ENCODE measurements at places on chromosomes 5 and 9. TPM values are rescaled to one million over a fixed set of nuclear protein-coding genes. Genes with fewer than 3 reads are reported as not detected.

DNA sequence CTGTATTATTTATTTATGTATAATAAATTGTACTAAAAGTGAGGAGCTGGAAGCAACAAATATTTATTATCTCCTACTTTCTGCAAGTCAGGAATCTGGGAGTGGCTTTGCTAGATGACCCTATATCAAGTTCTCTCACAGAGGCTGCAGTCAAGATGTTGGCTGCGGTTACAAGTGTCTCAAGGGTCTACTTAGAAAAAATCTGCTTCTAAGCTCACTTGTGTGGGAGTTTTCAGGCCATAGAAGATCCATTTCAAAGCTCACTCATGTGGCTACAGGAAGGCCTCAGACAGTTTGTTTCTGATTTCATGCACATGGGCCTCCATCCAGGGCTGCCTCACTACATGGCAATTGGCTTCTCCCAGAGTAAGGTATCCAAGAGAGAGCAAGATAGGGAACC lies 551.1 kb downstream of the CAAP1 start:
- no peak for DNase-seq

DNA sequence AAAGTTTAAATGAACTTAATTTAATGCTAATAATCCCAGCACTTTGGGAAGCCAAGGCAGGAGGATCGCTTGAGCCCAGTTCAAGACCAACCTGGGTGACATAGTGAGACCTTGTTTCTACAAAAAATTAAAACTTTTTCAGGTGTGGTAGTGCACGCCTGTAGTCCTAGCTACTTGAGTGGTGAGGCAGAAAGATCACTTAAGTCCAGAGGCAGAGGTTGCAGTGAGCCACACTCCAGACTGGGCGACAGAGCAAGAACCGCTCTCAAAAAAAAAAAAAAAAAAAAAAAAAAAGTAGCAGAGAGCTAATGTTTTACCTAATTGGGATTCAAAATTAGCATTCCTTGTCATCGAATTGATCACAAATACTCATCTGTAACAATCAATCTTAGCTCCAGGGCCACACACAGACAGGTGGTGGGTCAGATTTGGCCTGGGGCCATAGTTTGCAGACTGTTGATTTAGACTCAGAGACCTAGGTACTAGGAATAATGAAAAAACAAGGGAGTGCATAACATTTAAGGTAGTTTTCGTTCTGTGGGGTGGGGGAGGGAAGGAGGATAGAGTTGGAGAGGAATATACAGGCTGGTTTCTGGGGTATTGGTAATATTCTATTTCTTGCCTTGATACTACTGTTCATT lies 21.4 kb downstream of the HSDL2 start:
- DNase-seq, result no peak

- DNase-seq, result no peak
These were observed 64.6 kb downstream of the GHR start for GRCh38 chr5:42487821-42488220.

GRCh38 chr9:114094971-114095370 lies 4.1 kb downstream of the KIF12 start:
- DNase-seq, result peak; percentile 76

DNA sequence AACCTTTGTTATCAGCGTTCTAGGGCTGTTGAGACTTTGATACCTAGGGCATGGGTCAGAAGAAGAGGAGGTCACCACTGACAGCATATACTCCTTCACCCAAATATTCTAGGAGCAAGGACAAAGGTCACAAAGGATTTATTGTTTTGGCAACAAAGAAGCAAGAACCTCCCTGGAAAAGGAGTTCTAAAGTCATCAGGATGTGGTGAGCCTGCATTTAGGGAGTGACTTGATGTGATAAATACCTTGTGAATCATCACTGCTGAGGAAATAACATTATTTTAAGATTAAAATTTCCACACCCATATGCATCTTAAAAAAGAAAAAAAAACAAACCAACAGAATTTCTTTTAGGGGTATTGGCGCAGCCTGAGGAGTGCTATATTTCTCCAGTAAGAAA lies 13.9 kb downstream of the IFNA1 start:
- DNase-seq, result no peak

DNA sequence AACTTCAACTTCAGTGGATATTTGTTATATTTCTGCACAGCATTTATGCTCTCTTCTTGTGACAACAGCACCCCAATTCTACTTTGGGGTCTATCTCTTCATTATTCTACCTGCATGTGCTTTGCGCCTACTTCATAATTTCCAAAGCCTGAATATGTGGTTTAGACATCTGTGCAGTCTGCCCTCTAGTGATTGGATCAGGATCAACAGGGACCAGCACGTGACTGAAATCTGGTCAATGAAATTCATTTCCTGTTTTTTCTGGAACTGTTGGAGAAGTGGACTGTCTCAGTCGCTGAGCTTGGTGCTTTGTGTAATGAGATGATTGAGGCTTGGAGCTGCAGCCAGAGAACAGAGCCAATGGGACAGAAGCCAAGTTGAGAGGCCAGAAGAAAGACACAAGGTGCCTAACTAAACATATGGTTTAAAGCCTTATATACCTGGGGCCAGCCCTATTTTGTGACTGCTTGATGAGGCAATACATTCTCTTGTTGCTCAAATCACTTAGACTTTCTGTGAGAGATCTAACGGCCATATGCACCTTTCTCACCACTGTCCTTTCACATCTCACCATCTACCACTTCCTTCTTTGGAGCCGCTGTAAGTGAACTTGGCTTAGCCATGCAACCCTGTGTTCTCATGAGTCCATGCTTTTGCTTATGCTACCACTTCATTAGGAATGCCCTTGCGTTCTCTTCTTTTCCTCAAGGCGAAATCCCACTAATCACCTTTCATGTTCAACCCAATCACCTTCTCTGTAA lies 68.8 kb upstream of the PPP2R2B start:
- no peak for DNase-seq

- no peak for DNase-seq
These were observed 63.9 kb upstream of the SPRY4 start for GRCh38 chr5:142388696-142389095.

DNA sequence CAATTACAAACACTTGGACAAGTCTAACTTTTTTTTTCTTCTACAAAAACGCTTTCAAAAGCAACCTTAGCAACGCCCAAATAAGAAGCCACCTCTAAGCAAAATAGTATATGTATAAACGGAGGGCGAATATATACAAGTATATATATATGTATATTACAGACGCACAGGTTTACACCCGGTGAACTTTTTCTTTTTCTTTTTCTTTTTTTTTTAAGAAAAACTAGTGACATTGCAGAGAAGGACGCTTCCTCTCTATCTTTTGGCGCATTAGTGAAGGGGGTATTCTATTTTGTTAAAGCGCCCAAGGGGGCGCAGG lies 200 bp downstream of the NPR3 start:
- DNase-seq, result no peak

DNA sequence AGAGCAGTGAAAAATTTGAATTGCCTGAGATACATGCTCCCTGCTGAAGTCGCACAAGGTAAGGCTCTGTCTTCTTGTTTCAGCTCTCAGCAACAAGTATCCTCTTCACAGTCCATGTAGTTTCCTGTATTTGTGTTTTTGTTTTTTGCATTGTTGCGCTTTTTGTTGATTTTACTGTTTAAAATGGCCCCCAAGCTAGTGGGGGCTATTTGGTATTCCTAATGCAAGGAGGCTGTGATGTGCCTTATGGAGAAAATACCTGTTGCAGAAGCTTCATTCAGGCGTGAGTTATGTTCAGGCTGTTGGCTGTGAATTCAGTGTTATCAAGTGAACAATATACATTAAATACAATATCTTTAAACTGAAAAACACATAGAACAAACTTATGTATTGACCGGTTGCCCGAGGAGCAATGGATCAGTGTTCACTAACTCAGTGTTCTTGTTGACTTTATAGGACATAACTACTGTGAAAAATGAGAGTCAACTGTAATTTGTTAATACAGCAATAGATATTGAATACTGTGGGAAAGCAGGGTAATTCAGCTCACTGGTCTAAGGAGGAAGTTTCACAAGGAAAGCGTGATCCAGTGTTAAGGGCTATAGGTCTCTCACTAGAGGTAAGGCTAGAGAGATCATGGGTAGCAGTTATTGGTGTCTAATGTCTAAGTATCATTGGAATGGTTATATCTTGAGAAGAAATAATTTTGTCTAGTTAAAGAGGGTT lies 150.5 kb downstream of the GCNT1 start:
- DNase-seq, result no peak

- DNase-seq, result peak; percentile 90
These were observed at the start of gene ARSB for GRCh38 chr5:78985116-78985724. TSS of gene ARSB (minus strand) at chr5:78985310. CDS start at chr5:78985248, 62 bp downstream.

DNA sequence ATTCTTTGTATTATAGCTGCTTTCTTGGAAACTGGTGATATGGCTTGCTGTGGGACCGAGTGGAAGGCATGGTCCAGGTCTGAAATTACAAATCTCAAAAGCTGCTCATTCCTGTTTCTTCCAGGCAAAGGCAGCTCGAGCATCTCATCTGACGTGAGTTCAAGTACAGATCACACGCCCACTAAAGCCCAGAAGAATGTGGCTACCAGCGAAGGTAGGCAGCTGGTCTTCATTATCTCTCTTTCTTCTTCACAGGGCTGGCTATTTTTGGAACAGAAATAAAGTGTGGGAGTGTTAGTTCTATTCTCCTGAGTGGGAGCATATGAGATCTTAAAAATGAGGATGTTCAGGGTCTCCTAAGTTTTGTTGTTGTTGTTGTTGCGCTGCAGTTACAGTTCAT lies 115.9 kb downstream of the FBXL7 start:
- DNase-seq, result no peak

GRCh38 chr5:135606431-135606830 lies 27.6 kb upstream of the CXCL14 start:
- no peak for DNase-seq

GRCh38 chr5:175021841-175022625 lies 297.7 kb downstream of the MSX2 start:
- no peak for DNase-seq

DNA sequence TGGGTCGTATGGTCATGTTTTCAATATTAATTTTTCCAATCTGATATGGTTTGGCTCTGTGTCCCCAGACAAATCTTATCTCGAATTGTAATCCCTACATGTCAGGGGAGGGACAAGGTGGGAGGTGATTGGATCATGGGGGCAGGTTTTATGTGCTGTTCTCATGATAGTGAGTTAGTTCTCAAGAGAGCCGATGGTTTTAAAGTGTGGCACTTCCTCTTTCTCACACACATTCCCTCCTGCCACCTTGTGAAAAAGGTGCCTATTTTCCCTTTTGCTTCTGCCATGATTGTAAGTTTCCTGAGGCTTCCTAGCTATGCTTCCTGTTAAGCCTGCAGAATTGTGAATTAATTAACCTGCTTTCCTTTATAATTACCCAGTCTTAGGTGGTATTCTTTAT lies 309.1 kb upstream of the GRIN3A start:
- DNase-seq, result no peak

GRCh38 chr5:35473589-35473988 lies 144.1 kb upstream of the SPEF2 start:
- DNase-seq, result no peak

- no peak for DNase-seq
These were observed 49.6 kb upstream of the UBAC1 start for GRCh38 chr9:136010615-136011361.

DNA sequence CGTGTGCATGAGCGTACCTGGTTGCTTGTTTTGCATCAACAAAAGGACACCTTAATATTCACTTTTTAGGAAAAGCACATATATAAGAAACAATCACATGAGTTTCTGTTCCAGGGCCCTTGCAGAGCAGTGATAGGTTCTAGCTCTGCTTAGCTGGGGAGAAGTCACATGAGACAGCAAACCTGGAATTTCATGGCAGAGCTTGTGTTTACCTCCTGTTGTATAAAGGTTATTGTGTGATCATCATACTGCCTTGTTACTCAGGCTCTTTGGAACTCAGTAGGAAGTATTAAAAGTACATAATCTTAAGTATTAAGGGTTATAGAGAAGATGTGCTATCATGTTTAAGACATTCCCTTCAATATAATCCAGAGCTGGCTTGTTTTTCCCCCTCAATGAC lies 18.0 kb upstream of the VLDLR start:
- no peak for DNase-seq

DNA sequence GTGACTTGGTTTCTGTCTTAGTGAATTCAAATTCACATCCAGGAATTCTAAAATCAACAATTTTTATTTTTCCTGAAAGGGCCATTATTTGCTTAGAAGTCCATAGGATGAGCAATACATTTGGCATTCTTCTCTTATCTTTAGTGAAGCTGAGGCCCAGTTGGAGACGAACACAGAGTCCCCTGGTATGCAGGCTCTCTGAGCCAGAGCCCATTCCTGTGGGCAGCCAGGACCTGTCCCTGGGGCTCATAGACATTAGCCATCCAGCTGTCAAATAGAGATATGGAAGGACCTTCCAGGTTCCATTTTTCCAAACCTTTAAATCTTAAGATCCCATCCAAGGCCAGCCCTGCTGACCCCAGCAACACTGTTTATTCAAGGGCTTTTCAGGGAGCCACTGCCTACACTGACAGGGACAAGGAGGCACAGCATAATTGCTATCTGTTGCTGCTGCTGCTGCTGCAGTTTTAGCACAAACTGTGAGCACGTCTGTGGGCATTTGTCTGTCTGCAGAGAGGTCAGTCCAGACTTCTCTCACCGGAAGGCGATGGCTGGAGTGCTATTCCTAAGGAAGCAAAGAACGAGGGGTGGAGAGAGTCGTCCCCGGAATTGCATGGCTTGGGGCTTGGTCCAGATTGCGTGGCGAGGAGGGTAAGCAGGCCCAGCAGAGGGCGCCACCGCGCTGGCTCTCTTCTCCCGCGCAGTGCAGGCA lies 639.0 kb downstream of the CCDC171 start:
- no peak for DNase-seq

GRCh38 chr5:109838157-109838556 lies 148.4 kb downstream of the MAN2A1 start:
- no peak for DNase-seq

- DNase-seq, result no peak
These were observed 22.6 kb downstream of the PSMD5 start for GRCh38 chr9:120820095-120820494.

GRCh38 chr9:121271368-121272341 lies 3.7 kb downstream of the GSN start:
- DNase-seq, result no peak

DNA sequence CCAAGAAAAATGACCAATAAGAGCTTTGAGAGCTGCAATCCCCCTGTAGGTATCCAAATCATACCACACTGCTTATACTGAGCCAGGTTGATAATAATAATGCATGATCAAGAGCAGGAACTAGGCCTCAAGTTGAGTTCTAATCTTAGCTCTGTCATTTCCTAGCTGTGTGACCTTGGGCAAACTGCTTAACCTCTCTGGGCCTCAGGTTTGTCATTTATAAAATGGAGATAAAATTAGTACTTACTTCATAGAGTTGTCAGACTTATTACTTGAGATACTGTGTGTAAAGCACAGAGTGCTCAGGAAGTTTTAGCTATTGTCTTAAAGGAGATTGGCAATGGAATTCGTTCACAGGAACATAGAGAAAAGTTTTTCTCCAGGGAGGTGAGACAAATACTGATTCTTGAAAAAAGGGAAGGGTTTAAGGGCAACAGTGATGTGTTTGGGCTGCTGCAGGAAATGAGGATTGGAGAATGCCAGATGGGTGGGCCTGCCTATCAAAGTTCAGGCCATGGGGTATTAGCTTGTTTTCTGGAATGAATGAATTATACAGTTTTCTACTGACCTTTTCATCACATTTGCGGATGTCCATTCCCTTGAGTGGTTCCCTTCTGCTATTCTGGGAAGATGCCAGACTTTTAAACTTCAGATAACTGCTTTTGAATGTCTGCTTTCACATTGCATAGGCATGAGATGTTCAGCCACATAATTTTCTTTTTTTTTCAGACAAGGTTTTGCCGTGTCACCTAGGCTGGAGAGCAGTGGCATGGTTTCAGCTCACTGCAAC lies 10.2 kb upstream of the ATP6V0E1 start:
- no peak for DNase-seq

The SCAI gene
- total RNA-seq, result 6.4 TPM

The TRIM23 gene
- total RNA-seq, result 13.4 TPM

The SH2D3C gene
- total RNA-seq, result 28.1 TPM

The SPINK13 gene
- not detected for total RNA-seq

The SLC6A18 gene
- not detected for total RNA-seq

The GADD45G gene
- 10.9 TPM for total RNA-seq

Data from mesenteric fat pad (tissue), 1 donor.